Right renal pelvis (tissue), 4 donors: ENCODE measurements at places on chromosomes 1 and 21. TPM values are rescaled to one million over a fixed set of nuclear protein-coding genes. Genes with fewer than 3 reads are reported as not detected.

CDCA8 gene
- polyA plus RNA-seq, result 17.6 TPM

OR6K3 gene
- 0.08 TPM for polyA plus RNA-seq

TAF12 gene
- 35.2 TPM for polyA plus RNA-seq

SPRR1A gene
- polyA plus RNA-seq, result not detected

EXO1 gene
- polyA plus RNA-seq, result 10.6 TPM

ADGRL2 gene
- polyA plus RNA-seq, result 171 TPM

KCNA3 gene
- not detected for polyA plus RNA-seq

BEST4 gene
- polyA plus RNA-seq, result 0.75 TPM

RBM11 gene
- polyA plus RNA-seq, result 4.0 TPM

GJB5 gene
- polyA plus RNA-seq, result 0.31 TPM

USF1 gene
- polyA plus RNA-seq, result 56.1 TPM

DDX59 gene
- polyA plus RNA-seq, result 32.9 TPM

DNA sequence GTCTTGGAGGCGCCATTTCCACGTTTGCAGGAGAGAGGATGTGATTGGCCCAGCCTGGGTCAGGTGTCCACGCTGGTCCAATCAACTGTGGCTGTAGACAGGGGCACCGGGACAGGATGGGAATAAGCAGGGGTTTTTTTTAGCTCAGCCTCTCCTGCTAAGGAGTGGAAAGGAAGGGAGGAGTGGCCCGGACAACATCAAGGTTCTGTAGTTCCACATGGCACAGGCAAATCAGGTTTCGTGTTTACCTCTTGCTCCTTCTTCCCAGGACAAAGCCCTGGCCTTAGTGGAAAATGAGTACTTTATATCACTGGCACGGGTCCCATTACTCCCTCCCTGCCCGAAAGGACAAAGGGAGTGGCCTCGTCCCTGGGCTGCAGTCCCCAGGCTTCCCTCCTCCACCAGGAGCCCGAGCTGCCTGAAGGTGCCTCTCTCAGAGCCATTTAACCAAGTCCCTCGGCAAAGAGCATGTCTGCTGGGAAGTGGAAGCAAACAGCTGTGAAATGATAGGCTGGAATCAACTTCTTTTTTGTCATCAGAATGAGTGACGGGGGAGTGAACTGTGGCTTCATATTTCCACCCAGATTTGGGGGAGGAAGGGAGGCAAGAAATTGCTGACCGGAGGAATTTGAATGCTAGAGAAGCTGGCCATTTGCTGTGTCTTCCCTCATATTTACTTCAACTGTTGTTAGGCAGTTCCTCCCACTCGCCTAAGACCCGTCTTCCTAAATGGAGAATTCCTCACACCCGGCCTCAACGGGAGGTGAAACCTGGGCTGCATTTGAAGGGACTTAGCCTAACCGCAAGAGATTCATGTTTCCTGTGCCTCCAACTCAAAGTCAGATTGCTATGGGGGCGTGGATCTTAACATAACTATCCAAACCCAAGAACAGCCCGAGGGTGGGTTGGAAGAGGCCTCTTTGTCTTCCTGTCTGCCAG, 84.9 kb upstream of the SLC44A3 start:
- peak; percentile 58 for DNase-seq

GRCh38 chr1:51969038-51969705, 21.3 kb downstream of the RAB3B start:
- no peak for DNase-seq

GRCh38 chr1:178091986-178092745, 1.7 kb upstream of the RASAL2 start:
- no peak for DNase-seq

DNA sequence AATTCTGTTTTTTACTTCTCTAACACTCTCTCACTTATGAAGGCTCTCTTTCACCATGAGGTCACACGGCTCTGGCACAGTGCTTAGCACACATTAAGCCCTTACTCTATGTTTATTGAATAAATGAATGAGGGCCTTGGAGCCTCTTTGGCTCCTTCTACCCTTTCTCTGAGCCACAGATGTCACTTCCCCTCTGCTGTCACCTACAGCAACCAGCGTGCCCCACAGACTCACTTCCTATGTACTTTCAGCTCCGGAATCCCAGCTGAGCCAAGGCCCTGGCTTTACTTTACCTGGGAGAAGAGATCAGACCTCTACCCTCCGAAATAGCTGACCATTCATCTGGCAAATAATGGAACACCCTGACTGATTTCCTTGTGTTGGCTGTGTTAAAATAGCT, 53.7 kb upstream of the HMCN1 start:
- no peak for DNase-seq

- no peak for DNase-seq
Observed at GRCh38 chr1:11851180-11851579, 3.6 kb upstream of the NPPA start.

GRCh38 chr1:242567596-242567995, 43.1 kb upstream of the PLD5 start:
- DNase-seq, result no peak

DNA sequence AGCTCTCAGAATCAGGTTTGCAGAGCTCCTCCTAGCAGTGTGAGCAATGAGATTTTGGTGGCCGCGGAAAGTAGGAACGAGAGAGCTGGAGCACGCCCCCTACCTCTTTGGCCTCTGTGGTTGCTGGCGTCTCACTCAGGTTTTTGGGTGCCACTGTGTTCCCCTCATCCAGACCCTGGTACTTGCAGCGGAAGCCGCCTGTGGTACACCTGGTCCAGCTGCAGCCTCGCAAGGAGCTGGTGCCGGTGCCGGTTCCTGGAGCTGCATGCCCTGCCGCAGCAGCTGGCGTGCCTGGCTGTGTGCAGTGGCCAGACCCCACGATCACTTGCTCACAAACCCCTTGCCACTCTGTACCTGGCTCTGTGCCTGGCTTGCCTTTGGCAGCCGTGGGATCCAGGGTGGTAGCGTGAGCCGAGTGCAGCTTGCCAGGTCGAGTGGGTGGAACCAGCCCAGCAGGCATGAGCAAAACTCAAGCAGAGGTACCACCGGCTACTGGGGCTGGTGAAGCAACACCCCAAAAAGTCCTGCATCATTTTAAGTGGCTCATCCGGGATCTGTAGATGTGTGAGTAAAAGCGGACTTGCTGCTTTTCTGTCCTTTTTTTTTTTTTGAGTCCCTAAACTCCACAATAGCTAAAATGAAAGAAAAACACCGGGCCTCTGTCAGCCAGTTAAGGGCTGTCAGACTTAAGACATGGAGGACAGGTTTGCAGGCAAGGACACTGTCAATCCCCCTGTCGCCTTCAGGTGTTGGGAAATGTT, 844.9 kb downstream of the KCNT2 start:
- DNase-seq, result no peak

DNA sequence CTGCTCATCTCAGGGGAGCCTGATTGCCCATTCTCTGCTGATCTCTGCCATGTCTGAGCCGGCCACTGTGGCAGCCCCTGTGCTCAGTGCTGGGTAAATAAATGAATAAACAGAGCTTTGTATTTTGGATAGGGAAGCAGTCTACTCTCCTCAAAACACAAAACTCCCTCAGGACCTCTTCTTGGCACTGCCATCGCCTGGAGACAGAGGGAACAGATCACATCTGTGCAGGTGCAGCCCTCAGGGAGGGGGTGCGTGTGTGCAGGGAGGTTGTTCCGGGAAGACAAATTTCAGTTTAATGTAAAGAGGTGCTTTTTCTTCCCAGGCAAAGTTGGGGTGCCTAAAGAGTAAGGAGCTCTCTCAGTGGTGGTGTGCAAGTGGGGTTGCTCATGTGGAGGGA, 7.7 kb upstream of the FAM167B start:
- DNase-seq, result no peak

GRCh38 chr1:209106237-209106741, 477.2 kb upstream of the CAMK1G start:
- DNase-seq, result no peak

- no peak for DNase-seq
Observed at GRCh38 chr1:113538225-113538624, 147.9 kb downstream of the MAGI3 start.

DNA sequence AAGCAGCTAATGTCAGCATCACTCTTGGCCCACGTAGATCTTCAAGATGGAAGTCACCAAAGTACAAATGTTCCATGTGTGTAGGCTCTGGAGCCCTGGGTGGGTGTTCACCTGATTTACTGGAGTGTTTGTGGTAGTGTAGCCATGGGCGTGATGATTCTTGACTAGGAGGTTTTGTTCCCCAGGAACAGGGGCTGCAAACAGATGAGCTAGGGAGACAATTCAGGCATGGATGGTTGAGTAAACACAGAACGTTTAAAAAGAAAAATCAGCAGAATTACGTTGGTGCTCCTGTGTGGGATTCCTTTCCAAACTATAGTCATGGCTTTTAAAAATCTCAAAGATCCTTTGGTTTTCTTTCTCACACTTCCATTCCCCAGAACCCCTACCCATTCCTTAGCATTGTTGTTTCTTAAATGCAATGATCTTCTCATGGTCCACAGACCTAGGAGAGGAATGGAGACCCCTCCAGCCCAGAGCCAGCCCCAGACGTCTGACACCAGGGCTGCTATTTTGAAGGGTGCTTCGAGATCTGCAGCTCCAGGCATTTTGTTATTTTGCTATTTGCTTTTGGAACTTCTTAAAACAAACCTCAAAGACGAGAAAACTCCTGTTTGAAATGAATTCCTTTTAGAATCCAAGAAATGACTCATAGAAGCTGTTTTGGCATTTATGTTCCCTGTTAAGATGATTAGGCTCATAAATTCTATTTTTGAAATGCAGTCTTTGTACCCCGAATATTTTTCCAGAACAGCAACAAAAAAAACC, 115.1 kb downstream of the ETS2 start:
- no peak for DNase-seq

GRCh38 chr1:182549811-182550210, 39.2 kb downstream of the RNASEL start:
- no peak for DNase-seq

- no peak for DNase-seq
Observed at GRCh38 chr1:165905853-165906252, 78.4 kb downstream of the UCK2 start.

- peak; percentile 99 for DNase-seq
Observed at GRCh38 chr1:16613185-16614147, at the start of gene NBPF1. NBPF1 (minus strand) TSS chr1:16613564.

DNA sequence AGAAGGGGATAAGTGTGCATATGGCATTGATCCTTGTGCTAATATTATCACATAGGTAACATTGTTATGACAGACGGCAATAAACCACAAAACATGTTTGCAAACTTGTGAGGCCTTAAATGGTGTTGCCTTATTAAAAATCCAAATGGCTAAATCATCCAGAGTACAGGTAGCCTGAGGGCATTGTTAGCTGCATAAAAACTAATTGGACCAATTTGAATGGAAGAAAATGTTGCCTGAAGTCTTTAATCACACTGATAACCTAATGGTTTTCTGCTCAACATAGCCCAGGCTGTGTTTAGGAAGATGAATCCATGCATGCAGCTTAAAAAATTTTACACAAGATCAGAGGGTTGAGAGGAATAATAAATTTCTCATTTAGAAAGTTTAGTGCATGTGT, 19.4 kb upstream of the LRRC53 start:
- no peak for DNase-seq

DNA sequence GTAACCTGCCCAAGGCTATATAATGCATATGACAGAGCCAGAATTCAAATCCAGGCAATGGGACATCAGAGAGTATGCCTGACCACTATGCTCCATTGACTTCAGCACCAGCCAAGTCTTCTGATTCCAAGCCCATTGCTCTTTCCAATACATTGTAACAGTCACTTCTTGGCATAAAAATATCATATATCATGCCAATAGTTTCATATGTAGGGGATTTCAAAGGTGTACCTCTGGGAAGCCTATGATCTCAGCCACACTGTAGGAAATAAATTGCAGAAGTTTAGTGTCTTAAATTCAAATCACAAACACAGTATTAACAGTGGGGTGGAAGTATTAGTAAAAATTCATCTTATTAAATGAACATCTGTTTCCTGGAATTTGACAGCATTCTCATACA, 30.0 kb upstream of the ROR1 start:
- no peak for DNase-seq

DNA sequence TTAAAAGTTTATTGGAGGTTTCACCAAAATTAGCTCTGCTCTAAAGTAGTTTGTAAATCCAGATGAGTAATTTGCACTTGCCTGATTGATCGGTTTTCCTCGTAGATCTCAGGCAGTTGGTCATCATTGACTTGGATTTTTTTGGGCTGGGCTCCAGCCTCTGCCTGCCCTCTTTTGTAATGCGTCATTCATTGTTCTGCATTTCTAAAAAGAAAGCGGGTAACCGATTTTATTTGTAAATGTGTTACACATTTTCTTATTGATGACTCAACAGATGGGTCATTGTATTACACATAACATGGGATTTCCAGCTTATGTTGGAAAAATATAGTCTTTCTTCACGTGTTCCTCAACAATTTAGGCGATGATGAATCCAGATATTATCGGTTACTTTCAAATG, 5.5 kb downstream of the ETS2 start:
- DNase-seq, result no peak

- DNase-seq, result no peak
Observed at GRCh38 chr1:206075786-206076755, 23.1 kb downstream of the RHEX start.

DNA sequence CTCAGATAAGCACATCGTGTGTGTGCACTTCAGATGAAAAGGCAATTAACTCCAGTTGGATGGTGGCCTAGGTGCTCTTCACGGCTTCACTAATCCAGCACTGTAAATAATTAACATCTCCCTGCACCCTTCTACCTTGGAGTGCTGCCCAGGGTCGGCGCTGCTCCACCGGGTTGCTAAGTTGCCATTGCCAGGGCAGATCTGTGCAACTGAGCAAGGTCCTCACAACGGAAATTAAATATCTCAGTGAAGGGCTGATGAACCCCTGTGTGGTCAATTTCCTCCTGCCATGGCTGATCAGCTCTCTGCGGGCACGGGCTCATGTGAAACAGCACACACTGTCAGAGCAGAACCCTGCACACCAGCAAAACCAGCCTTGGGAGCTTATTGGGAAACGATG, 63.2 kb downstream of the SYDE2 start:
- DNase-seq, result peak; percentile 69

- no peak for DNase-seq
Observed at GRCh38 chr1:159802111-159802510, at the start of gene FCRL6. FCRL6 (plus strand) TSS chr1:159802360; CDS start chr1:159802425, 65 bp downstream.

DNA sequence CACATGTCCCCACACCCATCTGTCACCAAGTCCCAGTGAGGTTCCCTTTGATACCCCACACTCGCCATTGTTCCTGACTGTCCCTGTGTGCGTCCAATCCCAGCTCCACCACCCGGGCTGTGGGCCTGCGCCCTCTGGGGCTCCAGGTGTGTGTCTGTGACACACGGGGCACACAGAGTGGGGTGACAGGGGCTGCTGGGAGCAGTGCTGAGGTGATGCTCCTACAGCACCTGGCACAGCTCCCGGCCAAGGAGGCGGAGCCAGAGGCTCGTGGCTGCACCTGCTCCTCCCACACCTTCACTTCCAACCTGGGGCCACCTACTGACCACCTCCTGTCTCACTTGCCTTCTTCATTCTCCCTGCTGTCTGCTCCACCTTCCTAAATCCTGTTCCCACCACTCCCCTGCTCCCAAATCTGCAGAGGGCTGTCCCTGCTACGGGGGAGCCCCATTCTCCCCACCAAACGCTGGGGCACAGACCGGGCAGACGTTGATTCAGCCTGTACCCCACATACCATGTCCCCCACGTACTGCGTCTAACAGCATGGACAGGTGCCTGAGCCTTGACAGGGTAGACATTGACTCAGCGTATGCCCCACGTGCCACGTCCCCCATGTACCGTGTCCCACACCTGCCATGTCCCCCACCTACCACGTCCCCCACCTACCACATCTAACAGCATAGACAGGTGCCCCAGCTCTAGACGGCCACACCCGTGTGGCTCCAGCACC, 16.4 kb downstream of the WDR4 start:
- DNase-seq, result no peak
